ENCODE measurements at places on chromosomes 3 and 15. TPM values are rescaled to one million over a fixed set of nuclear protein-coding genes. Genes with fewer than 3 reads are reported as not detected.

SCAANT1 gene
- total RNA-seq, result not detected

SLITRK3 gene
- total RNA-seq, result not detected

ITPKA gene
- 50.7 TPM for total RNA-seq

PRRT3 gene
- 2.0 TPM for total RNA-seq

POLR2H gene
- total RNA-seq, result 65.7 TPM

C15orf61 gene
- 4.8 TPM for total RNA-seq

CD96 gene
- total RNA-seq, result not detected

RARB gene
- total RNA-seq, result 37.2 TPM

GRAMD2A gene
- 0.18 TPM for total RNA-seq

GOLGA8R gene
- 0.18 TPM for total RNA-seq

CAMKV gene
- total RNA-seq, result not detected

PLXNA1 gene
- total RNA-seq, result 42.4 TPM

GP5 gene
- total RNA-seq, result under 0.01 TPM

MCF2L2 gene
- total RNA-seq, result 0.29 TPM

AQR gene
- 15.6 TPM for total RNA-seq

RSL24D1 gene
- 98.9 TPM for total RNA-seq

A4GNT gene
- total RNA-seq, result not detected

SH2D7 gene
- total RNA-seq, result not detected

CCRL2 gene
- 5.0 TPM for total RNA-seq

GPR62 gene
- not detected for total RNA-seq

ZPLD1 gene
- total RNA-seq, result not detected

GRK7 gene
- not detected for total RNA-seq

CLDN16 gene
- 0.35 TPM for total RNA-seq

ZNF660 gene
- total RNA-seq, result 0.29 TPM

EPHB3 gene
- 1.4 TPM for total RNA-seq

WDR72 gene
- total RNA-seq, result not detected

MOBP gene
- total RNA-seq, result not detected

ZMYND10 gene
- total RNA-seq, result 1.7 TPM

PHC3 gene
- total RNA-seq, result 11.2 TPM

MRPL46 gene
- total RNA-seq, result 26.9 TPM

FOXL2NB gene
- total RNA-seq, result 33.4 TPM

FEZF2 gene
- not detected for total RNA-seq

KCNH8 gene
- total RNA-seq, result not detected

RNF123 gene
- total RNA-seq, result 22.5 TPM

NAALADL2 gene
- 0.86 TPM for total RNA-seq

All from myometrial cell (primary cell).